ENCODE measurements at places on chromosomes 12 and 14.

DNA sequence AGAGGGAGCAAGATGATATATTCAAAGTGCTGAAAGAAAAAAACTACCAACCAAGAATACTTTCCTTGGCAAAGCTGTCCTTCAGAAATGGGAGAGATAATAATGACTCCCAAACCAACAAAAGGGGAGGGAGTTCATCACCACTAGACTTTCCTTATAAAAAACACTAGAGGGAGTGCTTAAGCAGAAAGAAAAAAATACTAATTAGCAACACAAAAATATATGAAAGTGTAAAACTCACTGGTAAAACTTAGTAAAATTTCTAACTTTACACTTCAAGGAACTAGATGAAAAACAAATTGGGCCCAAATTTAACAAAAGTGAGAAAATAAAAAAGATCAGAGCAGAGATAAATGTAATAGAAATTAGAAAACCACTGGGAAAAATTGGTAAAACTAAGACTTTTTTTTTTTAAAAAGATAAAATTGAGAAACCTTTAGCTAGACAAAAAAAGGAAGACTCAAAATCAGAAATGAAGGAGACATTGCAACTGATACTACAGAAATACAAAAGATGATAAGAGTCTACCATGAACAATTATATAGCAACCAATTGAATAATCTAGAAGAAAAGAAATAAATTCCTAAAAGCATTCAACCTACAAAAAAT lies 60.4 kb upstream of the FAR2 start:
- no peak for DNase-seq

- no peak for DNase-seq
Measured at GRCh38 chr12:127509066-127509778, 757.7 kb upstream of the TMEM132C start.

DNA sequence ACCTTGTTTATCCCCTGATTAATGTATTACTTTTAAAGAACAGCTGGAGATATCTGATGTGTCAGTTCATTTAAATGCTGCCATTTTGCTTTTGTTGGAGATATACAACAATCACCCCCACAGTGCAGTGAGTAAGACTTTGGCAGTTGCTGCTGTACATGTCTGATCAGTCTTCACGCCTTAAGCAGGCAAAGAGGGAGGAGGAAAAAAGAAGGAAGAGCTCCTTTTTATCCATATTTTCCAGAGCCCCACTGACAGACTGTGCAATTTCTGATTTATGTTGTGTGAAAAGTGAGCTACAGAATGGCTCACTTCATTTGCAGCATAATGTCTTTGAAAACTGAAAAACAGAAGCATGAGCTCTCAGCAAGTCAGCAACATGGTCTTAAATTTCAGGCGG lies 319.7 kb upstream of the LRIG3 start:
- DNase-seq: no peak

DNA sequence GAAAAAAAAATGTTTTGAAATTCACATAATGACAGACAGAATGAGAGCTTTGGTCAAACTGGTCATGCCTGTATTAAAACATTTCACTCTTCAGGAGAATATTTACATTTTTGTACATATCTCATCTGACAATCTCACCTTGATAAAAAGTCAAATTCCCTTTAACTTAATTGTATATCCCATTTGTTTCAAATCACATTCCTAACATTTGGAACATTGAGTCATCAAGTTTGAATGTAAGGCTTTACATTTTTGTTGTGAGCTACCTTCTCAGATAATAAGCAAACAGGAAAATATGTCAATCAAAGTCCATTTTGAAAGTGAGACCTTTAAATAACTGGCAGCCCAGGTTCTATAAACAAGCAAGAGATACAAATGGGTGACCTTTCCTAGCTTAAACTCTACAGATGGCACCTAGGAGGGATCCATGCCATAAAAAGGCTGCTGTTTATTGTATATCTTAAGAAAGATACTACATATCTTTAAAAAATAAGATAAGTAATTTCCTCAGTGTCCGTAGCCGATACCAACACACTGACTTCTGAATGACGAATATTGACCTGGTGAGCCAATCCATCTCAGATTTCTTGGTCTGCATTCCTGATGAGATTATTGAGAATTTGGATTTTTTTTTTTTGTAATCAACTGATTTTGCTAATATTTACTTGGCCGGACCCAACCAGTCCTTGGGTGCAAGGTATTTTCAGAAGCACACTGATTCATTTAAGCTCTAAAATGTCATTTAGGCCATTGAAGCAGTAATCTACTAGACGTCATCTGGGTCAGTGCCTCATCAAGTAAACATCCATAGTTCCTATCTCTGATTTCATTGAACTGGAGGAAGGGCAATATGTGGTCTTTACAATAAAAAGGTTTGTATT lies 259.6 kb downstream of the BTG1 start:
- no peak for DNase-seq

DNA sequence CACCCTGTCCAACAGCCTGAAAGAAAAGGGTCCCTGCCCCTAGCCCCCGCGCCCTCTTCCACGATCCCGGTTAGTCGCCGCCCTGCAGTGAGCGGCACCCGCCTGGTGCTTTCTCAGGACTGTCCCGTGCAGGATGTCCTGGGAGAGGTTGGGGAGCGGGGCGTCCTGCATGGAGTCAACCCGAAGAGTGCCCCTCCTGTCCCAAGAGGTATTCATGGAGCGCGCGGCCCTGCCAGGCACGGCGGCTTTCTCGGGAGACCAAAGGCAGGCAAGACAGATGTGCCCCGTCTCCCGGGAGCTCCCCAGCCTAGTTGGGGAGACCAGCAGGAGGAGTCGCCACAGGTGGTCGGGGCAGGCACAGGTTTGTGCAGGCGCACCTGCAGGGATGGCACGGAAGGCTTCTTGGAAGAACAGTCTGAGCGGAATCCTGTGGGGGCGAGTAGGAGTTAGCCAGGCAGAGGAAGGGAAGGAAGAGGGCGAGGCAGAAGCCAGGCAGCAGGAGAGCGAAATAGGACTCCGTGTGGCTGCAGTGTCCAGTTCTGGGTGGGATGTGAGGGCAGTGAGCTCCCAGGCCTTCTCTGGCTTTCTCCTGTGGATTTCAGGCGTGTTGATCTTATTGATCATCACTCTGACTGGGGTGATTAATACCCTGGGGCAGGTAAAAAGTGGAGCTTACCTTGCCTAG lies 723 bp downstream of the SIVA1 start:
- DNase-seq: no peak

DNA sequence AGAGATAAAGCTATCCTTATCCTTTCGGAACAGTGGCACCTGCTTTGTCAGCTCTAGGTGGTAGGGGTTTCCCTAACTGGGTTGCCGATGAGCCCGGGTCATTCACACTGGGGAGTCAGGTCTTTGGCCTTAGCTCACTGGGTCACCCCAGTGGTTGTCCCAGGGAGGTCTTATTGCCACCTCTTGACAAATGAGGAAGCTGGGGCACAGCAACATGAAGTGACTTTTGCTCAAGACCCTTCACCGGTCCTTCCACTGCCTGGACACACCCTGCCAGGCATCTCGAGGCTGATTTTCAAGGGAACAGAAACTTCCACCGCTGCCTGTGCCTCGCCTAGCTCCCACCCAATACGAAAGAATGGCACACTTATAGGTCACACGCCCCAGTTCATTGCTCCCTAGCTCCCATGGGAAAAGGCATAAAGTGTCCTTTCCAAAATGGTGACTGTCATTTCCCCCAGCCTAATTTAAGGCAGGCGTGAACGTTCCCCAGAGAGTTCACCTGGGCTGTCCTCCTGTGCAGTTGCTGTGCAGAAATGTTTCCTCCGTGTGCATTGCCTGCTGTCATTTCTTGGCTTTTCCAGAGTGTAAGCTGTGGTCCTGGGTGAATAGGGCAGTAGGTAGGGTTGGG lies 156.1 kb upstream of the CCND2 start:
- DNase-seq: no peak

- DNase-seq: no peak
Measured at GRCh38 chr12:107400686-107401447, 284.7 kb upstream of the PWP1 start.

DNA sequence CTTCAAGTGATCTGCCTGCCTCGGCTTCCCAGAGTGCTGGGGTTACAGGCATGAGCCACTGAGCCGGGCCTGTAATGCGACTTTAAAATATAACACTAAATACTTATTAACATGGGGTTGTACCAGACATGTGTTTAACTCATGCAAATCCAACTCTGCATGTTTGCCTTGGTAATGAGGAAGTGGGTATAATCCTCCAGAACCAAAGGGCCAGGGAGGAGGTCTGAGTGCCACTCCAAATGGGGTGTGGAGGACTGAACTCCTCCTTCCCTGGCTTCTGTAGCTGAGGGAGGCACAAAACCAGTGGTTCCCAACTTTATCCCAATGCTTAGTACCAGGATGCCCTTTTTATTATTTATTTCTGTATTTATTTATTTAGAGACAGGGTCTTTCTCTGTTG lies 61.6 kb upstream of the MED13L start:
- no peak for DNase-seq

- no peak for DNase-seq
Measured at GRCh38 chr12:68559246-68559645, 51.5 kb upstream of the RAP1B start.

DNA sequence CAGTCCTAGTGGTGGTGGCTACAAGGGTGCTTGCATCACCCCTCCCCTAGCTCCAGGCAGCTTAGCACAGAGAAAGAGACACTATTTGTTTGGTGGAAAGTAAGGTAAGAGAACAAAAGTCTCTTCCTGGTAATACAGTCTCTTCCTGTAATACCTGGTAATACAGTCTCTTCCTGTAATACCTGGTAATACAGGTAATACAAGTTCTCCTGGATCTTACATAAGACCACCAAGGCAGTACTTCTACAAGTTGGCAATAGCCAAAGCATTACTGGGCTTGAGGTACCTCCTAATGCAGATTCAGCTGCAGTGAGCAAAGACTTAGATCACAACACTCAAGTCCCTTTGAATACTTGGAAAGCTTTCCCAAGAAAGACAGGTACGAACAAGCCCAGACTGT lies 77.0 kb downstream of the CATSPERB start:
- DNase-seq: no peak

DNA sequence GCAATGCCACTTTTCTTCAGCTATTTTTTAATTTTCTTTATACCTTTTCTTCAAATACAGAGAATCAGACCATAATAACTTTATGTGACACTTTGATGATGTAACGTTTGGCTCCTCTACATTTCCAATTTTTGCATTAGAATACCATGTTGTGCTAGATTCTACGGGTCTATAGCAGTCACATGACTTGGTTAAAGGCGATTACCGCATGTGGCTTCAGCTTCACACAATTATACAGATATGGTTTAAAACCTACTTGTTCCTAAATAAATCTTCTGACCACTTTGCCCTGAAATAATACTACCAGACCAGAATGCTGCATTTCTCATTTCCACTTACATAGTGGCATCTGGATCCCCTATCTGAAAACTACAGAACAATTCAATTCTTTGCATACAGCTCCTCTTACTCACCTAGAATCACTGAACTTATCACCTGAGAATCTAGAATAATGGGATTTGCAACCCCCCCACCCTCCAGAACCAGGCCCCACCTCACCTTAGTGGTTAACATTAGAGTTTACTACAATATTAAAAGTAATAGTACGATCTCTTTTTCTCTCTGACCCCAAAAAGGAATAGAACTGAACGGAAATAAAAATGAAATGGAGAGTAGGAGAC lies 1.3 kb downstream of the MAX start:
- DNase-seq: no peak

DNA sequence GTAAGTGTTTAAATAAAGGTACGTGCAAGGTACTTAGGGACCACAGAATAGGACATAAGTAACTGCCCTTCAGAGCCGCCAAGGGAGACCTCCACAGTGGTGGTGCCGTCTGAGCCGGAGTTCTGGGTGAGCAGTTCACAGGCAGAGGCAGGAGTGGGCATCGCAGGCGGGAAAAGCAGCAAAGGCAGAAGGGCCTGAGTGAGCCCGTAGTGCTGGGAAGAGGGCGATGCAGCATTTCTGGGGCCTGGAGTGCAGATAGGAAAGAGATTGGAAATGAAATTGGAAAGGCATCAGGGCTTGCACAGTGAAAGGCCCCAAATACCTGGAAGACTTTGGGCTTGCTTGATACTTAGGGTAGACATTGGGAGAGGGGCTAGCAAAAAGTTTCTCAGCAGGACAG lies 32.9 kb downstream of the EVL start:
- no peak for DNase-seq

DNA sequence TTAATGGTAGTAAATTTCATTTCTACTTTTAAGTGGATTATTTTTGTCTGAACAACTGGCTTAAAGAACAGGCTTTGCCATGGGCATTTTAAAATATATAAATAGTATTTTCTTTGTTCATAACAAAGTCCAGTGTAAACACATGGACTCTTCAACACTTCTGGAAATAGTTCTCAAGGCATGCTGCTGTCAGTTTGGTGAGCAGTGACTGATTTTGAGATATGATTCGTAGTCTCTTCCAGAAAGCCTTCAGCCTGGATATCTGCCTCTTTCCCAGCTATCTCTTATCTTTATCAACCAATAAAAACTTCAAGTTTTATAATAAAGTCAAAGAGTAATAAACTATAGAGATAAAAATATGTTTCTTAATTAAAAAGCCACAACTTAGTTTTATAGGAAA lies 110.7 kb downstream of the NAV3 start:
- no peak for DNase-seq

GRCh38 chr12:74626397-74626796 lies 88.8 kb downstream of the ATXN7L3B start:
- DNase-seq: no peak

DNA sequence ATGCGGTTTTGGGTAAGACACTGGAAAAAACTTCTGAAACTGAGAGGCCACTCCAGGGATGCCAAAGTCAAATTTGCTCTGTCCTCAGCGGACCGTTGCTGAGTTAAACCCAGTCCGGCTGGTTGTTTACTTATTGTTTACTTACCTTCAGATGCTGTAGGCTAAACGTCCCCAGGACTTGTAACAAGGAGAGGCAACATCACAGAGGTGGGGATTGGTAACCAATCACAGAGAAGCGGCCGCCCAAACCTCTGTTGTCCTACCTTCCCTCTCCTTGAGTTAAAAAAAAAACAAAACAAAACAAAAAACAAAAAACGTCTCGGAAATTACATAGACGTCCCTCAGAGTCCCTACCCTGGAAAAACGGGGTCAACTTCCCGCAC lies 380 bp downstream of the ANO2 start:
- no peak for DNase-seq

DNA sequence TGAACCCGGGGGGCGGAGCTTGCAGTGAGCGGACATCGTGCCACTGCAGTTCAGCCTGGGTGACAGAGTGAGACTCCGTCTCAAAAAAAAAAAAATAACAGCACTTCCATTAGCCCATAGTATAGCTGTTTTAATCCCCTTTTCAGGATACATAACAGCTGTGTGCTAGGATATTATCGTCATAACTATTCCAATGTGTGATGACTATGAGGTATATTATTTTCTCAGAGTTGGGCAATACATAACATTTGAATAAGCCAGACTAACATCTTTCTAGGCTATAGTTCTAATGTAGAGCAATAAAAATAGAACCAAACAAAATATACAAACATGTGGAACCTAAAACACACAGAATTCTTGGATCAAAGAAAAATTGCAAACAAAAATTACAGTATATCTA lies 57.1 kb downstream of the MARK3 start:
- DNase-seq: no peak
